ENCODE measurements at places on chromosomes 6 and 20.

DNA sequence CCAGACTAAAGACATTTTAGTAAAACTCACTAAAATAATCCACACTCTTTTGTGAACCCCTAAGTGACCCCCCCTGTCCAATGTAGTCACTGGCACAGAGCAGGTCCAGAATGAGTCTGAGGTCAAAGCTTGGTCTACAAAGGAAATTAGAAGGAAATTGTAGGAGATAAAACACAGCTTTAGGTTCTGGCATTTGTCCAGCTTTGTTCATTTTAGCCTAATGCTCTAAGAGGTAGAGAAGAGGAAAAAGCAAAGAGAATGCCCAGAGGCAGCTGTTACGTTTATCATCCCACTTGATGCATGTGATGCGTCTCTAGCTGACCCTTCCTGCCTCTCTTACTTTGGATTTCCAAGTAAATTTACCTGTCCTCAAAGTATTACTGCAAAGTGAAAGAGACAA is 62.5 kb downstream of the CNKSR3 start:
- DNase-seq: no peak

DNA sequence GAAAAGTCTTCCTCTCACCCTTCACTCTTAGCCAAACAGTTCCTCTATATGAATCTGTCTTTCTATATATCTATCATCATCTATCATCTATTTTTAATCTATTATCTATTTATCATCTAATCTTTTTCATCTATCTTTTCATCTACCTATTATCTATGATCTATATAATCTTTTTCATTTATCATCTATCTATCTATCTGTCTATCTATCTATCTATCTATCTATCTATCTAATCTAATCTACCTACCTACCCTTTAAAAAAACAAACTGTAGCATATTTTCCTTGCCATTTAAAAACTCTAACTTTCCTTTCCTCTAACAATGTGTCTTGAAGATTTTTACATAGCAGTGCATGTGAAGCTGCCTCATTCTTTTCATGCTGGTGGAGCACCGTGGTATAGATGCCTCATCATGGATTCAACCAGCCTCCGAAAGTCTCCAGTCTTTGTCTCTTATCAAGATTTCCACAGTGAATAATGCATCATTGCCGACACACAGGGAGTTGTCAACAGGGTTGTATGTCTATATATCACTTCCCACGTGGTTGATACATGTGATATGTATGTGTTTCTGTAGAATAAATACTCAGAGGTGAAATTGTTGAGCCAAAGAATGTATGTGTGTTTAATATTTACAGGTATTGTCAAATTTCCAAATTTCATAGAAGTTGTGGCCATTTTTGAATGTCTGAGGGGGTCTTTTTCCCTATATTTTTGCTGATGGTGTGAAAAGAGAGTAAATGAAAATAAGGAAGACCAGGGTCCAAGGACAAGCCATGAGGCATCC is 51.3 kb downstream of the VEGFA start:
- no peak for DNase-seq

- DNase-seq: no peak
Observed at GRCh38 chr6:115583290-115583689, 477.4 kb downstream of the FRK start.

DNA sequence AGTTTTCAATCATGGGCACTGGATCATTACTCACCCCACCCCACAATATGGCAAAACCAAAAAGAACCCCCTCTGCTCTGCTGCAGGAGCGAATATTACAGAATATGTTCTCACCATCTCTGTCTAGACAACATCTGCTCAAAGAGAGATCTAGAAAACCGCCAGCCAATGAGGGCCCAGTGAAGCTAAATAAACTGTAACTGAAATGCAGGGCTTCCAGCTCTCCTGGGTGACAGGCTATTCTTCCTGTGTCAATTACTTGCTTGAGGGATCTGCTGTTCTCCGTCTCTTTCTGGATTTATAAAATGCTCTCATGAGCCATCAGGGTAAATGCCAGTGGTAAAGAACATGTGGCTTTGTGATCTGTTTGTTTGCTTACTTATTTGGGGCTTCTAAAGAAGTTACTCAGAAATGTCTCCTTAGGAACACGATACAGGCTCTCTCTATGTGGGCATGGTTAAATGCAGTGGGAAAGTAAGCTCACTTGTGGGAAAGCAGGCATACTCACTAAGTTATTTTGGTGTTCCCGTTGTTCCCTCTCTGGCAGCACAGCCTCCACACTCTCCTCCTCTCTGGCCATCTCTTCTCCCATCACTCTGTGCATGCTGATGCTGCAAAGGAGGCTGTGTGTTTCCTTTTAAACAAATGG is 44.8 kb downstream of the TTI1 start:
- DNase-seq: peak; percentile 43

DNA sequence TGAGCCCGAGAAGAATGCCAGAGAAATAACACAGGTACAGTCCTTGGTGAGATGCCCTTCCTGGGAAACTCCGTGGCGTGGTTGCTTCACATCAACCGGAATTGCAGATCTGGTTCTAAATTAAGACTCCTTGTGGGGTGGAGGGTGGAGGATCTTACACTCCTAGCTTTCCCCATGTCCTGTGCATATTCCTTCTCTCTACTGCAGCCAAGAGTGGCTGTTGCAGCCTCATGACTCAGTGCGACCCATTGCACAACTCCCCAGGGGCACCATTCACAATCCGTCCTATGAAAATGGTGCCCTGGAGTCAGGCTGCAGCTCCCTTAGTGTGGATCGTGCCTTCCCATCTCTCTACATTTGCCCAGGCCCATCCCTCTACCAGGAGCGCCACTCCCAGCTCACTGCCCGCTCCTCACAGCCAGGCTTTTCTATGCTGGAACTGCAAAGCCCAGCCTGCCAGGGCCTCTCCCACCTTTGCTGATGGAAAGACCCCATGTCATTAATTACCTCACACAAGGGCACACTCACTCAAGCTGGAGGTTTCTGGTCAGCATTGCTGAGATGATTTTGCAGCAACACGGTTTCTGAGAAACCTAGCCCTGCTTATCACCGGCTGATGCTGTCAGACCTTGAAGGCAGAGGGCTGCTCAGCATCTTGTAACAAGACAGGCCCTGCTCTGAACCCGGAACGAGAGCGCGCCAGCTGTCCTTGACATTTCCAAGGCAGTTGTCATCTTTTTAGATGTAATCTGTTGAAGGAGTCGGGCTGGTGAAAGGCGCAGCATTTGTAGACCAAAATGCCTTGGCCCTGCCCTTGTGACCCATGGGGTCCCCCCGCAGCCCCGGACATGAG is 39.7 kb downstream of the SIRPA start:
- peak; percentile 96 for DNase-seq

GRCh38 chr20:24605937-24606455 is 136.6 kb downstream of the SYNDIG1 start:
- no peak for DNase-seq

GRCh38 chr20:42399802-42400201 is 781.6 kb upstream of the CHD6 start:
- DNase-seq: no peak

DNA sequence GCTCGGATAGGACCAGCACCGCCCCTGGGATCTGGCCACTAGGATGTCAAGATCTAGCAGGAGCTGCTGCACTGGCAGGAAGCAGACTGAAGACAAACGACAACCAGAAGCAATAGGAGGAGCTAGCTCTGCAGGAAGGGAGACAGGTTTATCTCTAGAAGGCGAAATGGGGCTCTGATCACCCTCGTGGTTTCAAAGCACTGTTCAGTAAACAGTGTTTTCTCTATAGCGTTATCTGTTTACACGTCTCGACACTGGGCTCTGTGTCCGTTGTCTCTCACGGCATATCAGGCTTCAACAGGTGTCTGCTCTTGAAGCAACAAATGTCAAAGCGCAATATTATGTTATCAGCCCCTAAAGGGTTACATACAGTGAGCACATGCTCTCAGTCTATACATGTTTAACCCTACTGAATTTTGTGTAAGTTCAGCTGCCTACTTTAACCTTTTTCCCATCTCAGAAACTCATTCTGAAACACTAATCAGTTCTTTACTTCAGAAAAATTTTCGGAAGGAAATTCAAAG is 23.8 kb downstream of the TMEM14B start:
- no peak for DNase-seq
